Fibroblast of skin of left biceps (primary cell): ENCODE measurements at places on chromosomes 3 and 15.

GRCh38 chr3:187243933-187244524 is 46.7 kb downstream of the RTP1 start:
- DNase-seq = no peak

DNA sequence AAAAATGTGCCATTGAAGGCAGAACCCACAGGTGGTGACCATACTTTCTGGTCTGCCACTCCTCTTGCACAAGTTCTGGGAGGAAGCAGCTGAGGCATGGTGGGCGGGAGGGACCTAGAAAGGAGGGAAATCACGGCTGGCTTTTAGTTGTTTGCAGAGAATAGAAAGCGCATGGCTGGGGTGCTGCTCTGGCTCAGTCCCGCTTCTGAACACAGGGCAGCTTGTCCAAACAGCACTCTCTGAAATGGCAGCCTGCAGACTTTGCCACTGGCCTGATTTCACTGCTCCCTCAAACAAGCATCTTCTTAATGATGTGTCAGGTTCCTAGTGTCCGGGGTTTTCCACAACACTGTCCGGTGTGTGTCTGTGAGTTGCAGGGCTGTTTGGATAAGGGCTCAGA is 76.7 kb downstream of the AAGAB start:
- DNase-seq = no peak

- DNase-seq = no peak
These were observed 27.3 kb upstream of the PLA2G4D start for GRCh38 chr15:42121682-42122081.

DNA sequence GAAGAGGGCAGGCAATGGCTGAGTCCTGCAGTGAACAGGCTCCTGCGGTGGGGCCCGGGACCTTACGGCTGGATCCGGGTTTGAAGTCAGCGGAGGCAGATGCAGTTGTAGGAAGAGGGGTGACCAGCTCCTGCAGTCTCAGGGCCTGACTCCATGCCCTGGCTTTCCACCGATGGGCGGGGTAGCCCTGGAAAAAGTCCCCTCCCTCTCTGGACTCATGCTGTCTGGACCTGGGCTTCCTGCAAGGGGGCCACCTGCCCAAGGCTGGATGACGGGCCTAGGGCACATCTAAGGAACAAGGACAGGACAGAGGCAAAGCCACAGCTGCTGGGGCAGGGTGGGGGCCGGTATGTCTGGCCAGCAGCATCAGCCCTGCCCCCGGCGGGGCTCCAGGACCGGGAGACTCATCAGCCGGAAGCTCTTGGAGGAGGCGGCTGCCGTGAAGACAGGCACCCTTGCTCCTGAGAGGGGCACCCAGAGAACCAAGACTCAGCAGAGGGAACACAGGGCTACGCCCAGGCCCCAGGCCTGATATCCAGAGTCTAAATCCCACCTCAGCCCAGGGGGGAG is 12.8 kb downstream of the IQSEC1 start:
- no peak for DNase-seq
